ENCODE measurements at places on chromosomes 5 and 9.

- DNase-seq, result no peak
Observed at GRCh38 chr5:135399794-135400542, 937 bp upstream of the MACROH2A1 start.

DNA sequence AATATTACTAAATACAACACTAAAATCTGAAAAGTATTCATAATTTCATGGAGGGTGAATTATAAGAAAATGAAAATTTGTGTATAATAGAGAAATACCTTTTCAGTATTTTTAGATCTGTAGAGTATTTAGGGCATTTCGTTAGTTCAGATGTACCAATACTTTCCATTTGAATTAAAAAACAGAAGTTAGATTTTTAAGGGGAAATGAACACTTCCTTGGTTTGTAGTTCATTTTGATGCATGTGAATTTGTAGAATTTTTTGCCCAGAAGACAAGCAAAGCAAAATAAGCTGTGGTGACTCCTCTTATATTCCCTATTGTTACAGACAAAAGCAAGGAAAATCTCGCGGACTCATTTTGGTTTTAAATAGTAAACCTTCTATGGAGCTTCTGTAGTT, 209.0 kb upstream of the RPS23 start:
- no peak for DNase-seq

DNA sequence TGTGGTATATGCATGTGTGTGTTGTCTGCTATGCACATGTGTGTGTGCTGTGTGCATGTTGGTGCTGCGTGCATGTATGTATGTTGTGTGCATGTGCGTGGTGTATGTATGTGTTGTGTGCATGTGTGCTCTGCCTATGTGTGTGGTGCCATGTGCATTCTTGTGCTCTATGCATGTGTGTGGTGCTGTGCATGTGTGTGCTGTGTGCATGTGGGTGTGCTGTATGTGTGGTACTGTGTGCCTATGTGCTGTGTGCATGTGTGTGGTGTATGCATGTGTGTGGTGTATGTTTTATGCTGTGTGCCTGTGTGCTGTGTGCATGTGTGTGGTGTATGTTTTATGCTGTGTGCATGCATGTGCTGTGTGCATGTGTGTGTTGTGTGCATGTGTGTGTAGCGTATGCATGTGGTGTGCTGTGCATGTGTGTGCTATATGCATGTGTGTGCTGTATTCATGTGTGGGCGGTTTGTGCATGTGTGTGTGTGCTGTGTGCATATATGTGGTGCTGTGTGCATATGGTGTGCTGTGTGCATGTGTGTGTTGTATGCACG, 4.7 kb upstream of the RASGEF1C start:
- DNase-seq, result no peak

- DNase-seq, result peak; percentile 45
Observed at GRCh38 chr5:171311322-171312077, 2.5 kb downstream of the TLX3 start.

GRCh38 chr5:74355041-74355824, 285.3 kb downstream of the ENC1 start:
- DNase-seq, result no peak

DNA sequence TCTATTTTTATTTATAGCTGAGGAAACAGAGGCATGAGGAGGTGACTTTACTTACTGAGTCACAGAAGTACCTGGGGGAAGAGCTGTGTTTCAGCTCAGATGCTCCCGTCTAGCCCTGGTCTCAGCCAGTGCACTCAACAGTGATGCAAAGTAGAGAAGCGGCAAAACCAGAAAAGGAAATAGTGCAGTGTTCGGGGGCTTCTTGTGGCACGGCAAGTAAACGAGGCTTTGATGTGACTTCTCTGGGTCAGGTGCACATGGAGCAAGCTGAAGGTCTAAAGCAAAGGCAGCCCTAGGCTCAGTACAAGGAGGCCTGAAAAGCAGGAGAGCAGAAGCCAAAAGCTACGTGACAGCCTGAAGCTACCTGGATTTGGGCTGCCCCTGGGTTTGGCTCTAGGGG, 526.7 kb upstream of the ADAMTS16 start:
- no peak for DNase-seq

DNA sequence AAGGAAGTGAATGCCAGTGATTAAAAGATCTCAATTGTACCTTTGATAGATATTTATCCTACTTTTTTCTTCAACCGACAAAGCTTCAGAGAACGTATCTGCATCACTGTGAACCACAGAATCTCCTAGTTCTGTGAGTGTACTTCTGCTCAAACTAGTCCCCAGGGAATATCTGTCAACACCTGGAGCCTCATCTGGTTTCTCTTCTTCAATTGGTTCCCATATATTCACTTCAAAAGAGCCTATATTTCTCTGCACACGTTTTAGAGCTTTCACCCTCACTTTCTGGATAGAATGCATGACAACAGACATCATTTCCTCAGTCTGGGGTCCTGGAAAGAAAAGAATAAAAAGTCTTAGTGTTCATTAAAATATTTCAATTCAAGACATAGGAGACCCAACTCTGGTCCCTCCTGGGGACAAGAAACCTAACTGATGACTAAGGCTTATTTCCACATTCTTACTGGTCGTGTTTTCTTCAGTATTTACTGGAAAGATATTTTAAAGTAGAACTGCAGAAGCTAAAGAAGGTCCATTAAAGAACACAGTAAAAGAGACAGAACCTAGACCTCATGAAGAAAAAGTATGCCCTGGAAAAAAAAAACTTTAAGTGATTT, 64.3 kb downstream of the CPLANE1 start:
- DNase-seq, result no peak

- DNase-seq, result peak; percentile 31
Observed at GRCh38 chr9:133518200-133518599, 6.6 kb downstream of the MYMK start.

DNA sequence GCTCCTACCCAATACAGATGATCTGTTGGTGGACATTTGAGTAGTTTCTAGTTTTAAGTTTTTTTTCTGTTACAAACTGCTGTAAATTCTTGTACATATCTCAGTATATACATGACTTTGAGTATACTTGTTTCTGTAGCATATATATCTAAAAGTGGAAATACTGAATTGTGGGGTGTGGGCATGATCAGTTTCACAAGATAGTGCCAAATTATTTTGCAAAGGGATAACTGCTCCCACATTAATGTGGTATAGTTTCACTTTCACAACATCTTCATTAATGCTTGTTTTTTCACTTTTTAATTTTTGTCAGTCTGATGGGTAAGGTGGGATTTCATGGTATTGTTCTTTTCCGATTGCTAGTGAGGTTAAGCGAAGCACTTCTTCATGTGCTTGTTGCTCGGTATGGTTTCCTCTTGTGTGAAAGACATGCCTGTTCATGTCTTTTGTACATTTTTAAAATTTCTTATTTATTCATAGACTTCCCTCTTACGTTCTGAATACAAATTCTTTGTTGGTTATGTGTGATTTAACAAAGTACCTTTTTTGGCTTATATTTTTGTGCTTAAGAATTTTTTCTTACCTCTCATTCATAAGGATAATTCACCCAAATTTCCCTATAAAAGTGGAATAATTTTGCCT, 103.5 kb downstream of the CDC42SE2 start:
- DNase-seq, result no peak

GRCh38 chr5:88952996-88953643, 70.1 kb upstream of the MEF2C start:
- DNase-seq, result no peak

- DNase-seq, result no peak
Observed at GRCh38 chr5:142544946-142545649, 140.8 kb downstream of the FGF1 start.

GRCh38 chr9:116952436-116952810, 265.3 kb downstream of the TRIM32 start:
- DNase-seq, result no peak

GRCh38 chr9:93100276-93100636, 4.2 kb downstream of the CARD19 start:
- DNase-seq, result no peak

GRCh38 chr5:72363166-72363802, 43.1 kb downstream of the PTCD2 start:
- no peak for DNase-seq

- no peak for DNase-seq
Observed at GRCh38 chr5:142013734-142014521, 1.1 kb upstream of the GNPDA1 start.

DNA sequence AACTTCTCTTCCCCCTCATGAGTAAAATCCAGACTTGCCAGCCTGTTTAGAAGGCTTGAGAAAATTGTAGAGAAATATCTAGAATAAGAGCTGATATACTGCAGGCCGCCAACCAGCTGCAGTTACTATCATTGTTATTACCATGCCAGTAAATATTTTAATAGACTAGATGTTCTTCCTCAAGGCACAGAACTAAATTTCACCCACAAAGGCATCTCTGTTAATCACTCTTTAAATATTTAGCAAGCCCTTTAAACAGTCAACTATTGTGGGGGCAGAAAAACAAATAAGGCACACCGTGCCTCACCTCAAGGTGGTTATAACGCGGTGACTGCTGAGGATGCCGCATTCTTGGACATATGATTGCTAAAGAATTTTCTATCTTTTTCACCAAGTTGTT, 147.0 kb downstream of the SPOCK1 start:
- no peak for DNase-seq

GRCh38 chr5:180154821-180155364, 54.1 kb downstream of the RASGEF1C start:
- DNase-seq, result no peak

DNA sequence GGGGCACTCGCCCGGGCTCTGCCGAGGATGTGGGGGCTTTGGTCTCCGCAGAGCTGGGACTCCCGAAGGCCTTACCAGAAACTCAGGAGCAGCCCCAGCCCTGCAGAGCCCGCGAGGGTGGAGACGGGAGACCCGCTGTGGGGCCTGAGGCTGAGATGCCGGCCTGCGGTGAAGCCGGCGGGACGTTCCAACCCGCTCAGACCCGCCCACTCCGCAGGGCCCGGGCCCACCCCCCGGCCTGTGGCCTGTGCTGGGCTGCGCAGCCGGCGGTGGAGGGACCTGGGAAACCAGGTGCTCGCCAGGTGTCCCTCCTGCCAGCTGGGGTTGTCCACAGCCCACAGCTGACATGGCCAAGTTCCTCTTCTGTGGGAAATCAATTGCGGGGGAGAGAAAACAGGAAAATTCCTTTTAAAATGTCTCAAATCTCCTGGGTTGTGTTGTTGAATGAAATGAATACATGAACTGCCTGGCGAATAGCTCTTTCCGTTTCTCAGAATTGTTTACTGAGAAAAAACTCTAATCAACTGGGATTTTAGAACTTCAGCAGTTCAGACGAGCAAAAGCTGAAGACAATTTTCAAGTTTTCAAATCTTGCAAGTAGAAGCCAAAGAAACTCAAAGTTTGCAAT, 49.0 kb upstream of the IRX4 start:
- no peak for DNase-seq

DNA sequence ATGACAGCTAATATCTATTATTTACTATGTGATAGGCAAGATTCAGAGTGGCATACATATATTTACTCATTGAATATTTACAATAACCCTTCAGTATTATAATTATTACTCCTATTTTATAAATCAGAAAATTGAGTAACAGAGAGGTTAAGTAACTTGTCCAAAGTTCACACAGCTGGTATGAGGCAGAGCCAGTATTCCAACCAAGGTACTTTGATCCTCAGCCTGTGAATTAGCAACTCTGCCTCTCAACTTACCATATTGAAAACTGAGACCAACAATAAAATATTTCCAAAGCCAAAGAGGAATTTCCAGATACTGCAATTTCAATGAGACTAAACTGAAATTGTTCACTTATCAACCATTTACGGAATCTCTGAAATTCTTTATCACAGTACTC, 67.9 kb upstream of the TSLP start:
- no peak for DNase-seq

DNA sequence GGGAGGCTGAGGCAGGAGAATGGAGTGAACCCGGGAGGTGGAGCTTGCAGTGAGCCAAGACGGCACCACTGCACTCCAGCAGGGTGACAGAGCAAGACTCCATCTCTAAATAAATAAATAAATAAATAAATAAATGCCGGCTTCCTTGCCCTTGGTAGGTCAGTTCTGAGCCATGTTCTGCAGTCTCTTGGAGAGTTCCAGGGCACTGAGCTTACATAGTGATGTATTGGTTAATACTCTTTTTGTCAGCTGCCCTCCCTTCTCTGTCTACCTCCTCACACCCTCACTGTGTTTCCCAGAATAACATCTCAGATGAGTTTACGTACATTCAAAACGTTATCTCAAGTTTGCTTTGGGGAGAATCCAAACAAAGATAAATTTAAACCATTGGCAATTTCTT, 45.2 kb upstream of the FER start:
- no peak for DNase-seq

DNA sequence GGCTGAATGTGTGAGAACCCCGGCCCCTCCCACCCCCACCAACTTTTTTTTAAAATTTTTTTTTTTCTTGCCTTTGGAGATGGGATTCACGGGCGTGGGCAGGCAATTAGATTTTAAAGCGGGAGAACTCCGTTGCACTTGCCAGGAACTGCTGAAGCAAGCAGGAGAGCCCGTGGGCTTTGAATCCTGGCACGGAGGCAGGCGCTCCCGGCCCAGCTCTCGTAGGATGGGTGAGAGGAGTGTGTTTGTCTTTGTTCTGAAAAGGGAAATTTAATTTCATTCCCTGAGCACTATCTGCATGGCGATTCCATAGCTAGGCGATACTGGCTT, 54.3 kb upstream of the BOD1 start:
- no peak for DNase-seq

GRCh38 chr5:176426876-176427275, 10.5 kb upstream of the CLTB start:
- DNase-seq, result no peak

- no peak for DNase-seq
Observed at GRCh38 chr9:107103621-107104020, 179.5 kb upstream of the RAD23B start.

GRCh38 chr9:122213589-122214413, 15.0 kb downstream of the LHX6 start:
- DNase-seq, result peak; percentile 95

GRCh38 chr5:135493406-135494180, 41.4 kb upstream of the TIFAB start:
- DNase-seq, result no peak

- no peak for DNase-seq
Observed at GRCh38 chr5:179409806-179410205, 64.5 kb upstream of the ADAMTS2 start.

- no peak for DNase-seq
Observed at GRCh38 chr5:91150234-91150633, 232.9 kb downstream of the ARRDC3 start.

GRCh38 chr5:34603378-34603777, 52.8 kb upstream of the RAI14 start:
- DNase-seq, result no peak

DNA sequence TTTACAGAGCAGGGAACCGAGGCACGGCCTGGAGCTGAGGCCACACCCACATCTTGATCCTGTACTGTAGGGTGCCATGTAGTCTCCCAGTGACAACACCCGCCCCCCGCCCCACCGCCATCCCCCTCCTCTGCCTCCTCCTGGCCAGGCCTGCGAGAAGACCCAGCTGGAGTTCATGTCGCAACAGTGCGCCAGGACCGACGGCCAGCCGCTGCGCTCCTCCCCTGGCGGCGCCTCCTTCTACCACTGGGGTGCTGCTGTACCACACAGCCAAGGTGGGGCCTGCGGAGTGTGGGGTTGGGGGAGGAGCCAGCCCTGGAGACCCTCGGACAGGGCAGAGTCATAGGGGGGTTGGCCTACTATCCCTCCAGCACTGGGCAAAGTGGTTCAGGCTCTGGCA, 14.5 kb downstream of the ADAMTS13 start:
- no peak for DNase-seq
